ENCODE measurements at places on chromosomes 1 and 21.

DNA sequence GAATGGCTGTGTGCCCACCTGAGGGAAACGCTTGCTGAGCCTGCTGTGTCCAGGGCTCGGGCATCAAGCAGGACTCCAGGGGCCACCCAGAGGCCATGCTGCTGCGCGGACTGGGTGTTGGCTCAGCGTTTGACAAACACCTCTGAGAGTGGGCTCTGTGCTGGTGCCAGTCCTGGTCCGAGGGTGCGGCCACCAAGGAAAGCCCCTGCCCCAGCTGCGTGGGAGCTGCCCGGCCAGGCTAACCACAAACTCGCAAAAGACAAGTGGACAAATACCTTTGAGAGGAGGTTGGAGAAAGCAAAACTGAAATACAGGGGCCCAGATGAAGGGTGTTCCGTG is 65.6 kb upstream of the TTC34 start:
- no peak for DNase-seq

GRCh38 chr1:226943927-226944326 is 3.8 kb downstream of the COQ8A start:
- DNase-seq = no peak

- no peak for DNase-seq
Measured at GRCh38 chr1:225425201-225425786, 2.5 kb downstream of the LBR start.

DNA sequence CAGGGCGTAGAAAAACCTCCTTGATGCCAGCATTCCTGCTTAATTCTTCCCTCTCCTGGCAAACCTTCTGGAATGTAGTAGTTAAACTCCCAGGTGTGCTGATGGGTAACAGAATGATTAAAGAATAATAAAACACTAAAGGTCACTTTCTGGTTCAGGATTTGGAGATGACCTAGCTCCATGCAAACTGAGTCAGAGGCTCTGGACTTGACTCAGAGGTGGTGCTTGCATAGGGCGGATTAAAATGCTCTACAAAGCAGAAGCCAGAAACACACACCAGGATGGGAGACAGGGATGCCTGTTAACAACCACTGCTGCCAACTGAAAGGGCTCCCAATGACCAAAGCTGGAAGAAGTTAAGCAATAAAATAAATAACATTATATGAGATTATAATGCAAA is 41.5 kb downstream of the KRTAP19-8 start:
- DNase-seq = no peak

DNA sequence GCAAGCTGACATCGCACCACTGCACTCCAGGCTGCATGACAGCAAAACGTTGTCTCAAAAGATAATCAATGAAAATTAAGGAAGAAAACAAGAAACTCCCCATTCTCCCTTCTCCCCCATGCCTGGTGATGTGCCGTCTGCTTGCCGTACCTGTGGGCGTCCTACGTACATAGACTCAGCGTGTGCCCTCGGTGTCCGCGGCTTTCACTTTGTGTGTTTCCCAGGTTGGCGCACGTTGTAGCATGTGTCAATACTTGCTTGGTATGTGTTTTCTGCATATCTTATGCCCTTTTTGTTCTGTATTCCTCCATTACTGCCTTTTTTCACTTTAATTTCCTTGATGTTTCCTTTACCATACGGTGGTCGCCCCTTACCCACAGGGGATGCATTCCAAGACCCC is 53.8 kb downstream of the PCNT start:
- no peak for DNase-seq

DNA sequence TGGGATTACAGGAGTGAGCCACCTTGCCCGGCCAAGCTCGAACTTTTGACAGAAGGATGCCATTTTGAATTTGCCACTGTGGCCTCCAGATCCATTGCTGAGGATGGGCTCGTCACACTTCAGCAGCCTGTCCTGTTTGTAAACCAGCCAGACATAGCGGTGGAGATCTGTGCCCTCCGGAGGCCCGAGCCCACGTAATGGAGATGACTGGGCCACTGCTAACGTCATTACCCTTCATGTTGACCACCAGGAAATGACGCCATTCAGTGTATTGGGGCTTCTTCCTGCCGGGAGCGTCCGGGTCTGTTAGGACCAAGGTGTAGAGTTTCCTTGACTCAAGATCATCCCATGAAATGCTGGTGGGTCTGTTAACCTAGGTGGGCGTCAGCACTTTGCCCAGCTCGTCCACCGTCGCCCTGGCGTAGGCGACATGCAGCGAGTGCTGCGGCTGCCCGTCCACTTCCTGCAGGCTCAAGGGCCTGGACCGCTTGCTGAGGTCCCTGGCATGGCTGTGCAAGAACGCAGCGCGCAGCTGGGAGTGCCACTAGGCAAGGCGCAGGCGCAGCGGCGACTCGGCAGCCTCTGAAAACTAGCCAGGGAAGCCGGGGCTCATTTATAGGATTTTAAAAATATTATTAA is 40.8 kb downstream of the PTPRC start:
- no peak for DNase-seq

DNA sequence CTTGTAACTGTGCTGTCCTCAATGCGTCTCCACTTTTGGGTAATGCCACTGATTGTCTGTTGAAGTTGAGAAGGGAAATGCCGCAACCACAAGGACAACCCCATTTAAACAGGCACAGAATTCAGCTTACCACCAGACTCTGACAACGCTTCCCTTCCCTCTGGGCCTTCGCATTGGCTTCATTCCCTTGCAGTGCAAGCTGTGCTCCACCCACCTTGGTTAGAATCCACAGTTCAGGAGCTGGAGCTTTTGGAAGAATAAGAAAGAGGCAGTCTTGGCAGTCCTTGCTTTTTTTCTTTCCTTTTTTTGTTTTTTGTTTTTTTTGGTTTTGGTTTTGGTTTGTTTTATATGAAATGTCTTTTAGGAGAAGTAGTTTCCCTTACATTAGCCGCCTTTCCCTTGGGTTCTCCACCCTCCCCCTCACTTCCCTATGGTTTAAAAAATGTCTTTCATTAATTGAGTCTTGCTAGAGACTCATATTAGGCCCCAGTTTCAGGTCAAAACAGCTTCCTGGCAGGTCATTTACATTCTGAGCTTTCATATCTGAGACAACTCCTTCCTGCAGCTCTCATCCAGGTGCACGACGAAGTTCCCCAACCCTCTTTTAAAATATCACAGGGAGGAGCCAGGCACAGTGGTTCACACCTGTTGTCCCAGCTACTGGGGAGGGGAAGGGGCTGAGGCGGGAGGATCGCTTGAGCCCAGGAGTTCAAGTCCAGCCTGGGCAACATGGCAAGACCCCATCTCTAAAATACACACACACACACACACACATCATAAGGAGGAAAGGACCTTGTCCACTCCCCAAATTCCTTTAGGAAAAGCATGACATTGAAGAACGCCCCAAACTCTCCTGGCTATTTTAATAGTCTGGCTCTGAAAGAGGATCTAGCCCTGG is 20.7 kb upstream of the LAX1 start:
- peak; percentile 55 for DNase-seq

DNA sequence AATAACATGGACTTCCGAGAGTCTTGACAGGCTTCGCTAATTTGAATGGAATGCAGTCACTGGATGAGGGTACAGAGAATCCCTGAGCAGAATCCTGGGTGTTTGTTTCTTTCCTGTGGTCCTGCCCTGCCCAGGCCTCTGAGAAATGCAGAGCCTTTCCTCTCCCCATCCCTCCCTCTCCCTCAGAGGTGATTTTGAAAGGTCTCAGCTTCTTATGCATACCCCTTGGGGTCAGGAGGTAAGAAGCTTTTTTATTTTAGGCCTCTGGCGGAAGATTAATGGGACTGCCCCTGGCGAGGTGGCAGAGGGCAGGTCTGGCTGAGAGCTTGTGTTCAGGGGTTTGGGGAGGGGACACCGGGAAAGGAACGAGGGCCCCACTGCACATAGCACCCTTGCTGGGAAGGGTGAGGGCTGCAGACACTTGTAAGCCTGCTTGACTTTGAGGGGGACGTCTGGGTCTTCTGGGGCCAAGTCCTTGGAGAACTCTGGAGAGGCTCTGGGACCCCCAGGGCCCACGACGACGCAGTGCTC is 116.5 kb upstream of the SLC45A1 start:
- no peak for DNase-seq

- DNase-seq = no peak
Measured at GRCh38 chr1:97307568-97307967, 586.0 kb downstream of the PTBP2 start.

GRCh38 chr1:185069202-185069772 is 23.9 kb downstream of the RNF2 start:
- no peak for DNase-seq

DNA sequence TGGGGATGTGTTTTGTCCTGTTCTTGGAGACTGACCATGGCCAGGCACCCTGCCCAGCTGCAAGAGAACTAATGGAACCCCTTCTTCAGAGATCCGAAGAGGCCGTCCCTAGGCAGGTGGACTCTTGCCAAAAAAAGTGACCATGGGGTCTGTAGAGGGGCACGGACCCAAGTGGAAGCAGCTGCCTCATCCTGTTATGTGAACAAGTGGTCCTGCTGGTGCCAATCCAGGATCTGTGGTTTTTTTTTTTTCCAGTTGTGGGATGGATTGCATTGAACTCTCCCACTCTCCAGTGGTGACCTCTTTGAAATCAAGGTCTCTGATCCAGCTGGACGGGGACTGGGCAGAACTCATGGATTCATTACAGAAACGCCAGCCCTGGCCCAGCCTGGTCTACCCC is 71.2 kb downstream of the ARHGEF10L start:
- DNase-seq = no peak
